Cardiac septum (tissue), 1 donor: ENCODE measurements at places on chromosomes 7 and 10.

GRCh38 chr10:131048606-131049005, 262.9 kb downstream of the TCERG1L start:
- DNase-seq, result no peak

DNA sequence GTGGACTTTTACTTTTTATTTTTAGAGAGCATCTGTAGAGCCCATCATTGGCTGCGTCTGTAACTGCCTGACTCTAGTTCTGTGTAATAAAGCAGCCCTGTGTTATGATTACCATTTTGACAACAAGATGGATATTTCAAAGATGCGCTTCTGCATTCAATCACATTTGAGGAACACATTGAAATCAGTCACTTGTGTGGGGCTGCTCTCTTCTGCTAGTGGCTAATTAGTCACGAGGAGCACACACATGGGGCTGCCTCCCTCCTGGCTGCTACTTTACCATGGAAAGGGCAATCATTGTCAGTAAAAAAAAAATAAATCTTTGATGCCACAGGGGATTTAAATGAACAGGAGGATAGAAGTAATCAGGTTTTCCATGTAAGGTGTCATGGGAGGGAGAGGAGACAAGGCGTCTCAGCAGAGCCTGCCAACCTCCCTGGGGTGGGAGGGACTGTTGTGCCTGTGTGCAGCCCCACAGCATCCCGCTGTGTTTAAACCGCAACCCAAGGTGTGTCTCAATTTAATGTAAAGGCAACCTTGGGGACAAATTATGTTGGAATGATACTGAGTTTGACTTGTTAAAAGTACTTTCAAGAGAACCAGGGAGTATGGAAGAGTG, 205.2 kb upstream of the COBL start:
- DNase-seq, result no peak

GRCh38 chr10:110681023-110681681, 37.0 kb downstream of the RBM20 start:
- DNase-seq, result no peak

DNA sequence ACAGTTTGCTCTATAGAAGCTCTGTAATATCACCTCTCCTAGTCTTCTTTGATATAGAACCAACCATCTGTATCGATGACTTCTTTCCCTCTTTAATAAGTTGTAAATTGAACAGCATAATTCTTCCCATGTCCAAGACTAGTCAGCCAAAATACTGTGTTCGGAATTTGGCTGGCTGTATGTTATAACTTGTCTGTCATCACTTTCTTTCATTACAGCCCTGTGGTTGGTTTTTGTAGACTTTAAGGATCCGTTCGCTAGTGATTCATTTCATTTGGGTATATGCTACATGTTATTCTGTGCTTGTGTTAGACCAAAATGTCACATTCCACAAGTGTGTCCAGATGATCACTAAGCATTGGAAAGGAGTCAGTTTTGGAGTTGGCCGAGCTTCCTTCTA, 155.4 kb upstream of the ITGB1 start:
- DNase-seq, result no peak

GRCh38 chr7:123437447-123437995, 96.9 kb downstream of the IQUB start:
- no peak for DNase-seq

- no peak for DNase-seq
Observed at GRCh38 chr10:97875391-97875790, 25.7 kb downstream of the GOLGA7B start.

DNA sequence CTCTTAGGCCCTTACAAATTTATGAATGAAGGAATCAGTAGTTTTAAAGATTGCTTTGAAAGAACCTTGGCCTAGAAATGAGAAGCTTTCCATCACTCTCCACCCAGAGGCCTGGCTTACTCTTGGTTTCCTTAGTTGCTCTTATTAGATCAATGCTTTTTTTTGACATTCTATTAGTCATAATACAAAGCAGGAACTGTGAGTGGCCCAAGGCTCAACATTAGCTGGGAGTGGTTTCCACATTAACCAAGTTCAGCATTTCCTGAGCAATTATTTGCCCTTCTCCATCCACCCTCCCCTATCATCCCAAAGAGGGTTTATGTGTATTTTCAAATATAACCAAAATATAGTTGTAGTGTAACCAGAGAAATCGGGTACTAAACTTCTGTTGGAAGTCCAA, 103.4 kb upstream of the FAM204A start:
- no peak for DNase-seq

DNA sequence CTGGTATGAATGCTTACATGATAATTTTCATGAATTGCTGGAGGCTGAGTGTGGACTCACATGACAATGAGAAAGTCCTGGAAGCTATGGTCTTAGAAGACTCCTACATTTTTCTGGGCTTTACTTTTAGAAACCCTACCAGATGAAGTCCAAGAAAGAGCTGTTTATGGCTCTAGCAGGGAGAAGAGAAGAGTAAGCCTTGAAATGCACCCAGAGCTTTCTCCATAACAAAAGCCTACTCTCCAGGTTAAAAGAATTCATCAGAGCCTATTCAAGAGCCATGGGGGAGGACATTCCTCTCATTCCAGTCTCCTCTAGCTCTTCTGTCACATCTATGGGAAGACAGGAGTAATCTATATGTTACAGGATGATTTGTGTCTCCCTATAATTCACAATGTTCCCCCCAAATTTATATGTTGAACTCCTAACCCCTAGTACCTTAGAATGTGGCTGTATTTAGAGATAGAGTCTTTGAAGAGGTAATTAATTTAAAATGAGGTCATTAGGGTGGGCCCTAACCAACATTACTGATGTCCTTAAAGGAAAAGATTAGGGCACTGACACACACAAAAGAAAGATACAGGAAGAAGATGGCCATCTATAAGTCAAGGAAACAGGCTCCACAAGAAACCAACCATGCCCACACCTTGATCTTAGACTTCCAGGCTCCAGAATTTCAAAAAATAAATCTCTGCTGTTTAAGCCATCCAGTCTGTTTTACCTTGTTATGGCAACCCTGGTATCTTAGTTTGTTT, 193.8 kb upstream of the PTER start:
- no peak for DNase-seq

GRCh38 chr7:90239050-90239449, 5.9 kb upstream of the CFAP69 start:
- no peak for DNase-seq

DNA sequence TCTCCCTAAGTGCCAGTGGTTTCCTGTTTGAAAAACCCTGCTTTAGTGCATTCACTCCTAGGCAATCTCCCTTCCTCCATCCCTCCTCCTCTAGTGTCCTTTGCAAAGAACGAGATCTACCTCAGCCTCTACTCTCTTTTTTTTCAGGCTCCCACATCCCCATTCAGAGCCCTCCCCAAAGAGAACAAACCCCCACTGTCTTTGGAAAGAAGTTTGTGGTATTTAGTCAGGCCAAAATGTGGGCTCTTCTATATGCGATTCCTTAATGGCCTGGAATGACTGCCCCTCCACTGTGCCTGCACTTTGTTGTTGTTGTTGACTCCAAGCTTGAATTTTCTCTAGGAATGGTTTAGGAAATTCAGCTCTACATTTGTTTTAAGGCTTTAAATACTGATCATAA, 36.3 kb downstream of the PALS2 start:
- no peak for DNase-seq

DNA sequence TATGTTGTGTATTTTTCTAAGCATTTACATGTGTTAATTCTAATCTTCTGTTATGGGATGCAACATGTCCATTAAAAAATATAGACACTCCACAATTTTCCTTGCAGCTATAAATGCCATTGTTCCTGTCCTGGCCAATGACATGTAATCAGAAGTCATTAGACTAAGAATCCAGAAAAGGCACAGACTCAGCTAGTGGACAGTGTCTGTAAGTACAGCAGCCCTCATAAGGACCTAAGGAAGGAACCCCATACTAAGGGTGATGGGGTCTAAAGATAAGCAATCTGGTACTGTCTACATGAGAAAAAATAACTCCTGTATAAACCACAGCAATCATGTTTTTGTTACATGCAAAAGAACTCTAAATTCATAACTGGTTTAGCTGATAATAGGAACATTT, 115.9 kb downstream of the GPR85 start:
- no peak for DNase-seq

DNA sequence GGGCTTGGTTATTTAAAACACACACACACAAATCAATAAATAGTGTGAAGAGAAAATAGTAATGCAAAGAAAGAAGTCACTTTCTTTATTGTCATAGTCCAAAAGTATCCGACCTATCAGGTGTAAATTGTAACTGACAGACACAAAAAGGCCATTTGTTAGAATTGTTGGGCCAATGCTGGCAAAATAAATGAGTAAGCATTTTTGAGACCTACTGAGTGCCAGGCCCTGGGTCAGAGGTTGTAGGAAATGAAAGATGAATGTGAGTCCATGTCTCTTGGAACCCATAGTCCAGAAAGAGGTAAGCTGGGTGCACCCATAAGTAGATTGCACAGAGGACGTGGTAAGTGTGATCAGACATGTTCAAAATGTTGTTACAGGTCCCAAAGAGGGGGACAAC, 13.5 kb upstream of the EGR2 start:
- no peak for DNase-seq

DNA sequence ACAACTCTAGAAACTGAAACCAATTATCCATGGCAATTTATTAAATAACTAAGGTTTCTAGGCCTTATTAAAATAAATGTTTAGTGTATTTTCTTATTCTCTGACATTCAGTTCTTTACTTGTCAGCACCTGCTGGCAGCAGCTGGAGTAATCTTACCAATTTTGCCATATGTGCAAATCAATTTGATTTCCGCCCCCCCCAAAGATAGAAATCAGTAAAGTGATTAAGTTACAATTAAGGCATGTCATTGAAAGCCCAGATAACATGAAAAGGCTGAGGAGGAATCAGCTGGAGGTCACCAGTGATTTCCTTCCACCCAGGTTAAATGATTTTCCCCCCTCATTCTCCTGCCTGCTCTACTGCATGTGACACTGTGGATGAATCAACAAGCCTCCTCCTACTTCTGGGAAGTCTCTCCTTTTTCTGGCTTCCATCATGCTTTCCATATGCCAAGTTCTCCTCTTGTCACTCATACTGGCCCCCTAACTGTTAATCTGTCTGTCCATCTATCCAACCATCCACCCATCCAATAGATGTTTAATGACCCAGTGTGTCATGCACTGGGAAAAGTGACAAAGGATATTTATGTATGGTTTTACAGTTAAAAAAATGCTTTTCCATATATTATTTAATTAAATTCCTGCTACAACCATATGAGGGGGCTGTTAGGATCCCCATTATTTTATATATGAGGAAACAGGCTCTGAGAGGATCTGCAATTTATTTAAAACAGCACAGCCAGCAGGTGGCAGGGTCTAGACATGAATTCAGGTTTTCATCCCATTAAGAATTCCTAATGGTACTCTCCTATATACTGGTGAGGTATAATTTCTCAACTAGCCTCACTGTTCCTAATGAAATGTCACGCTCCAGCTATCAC, 116.5 kb downstream of the ATXN7L1 start:
- DNase-seq, result no peak

- DNase-seq, result no peak
Observed at GRCh38 chr7:24477398-24478136, 95.7 kb upstream of the PALS2 start.

DNA sequence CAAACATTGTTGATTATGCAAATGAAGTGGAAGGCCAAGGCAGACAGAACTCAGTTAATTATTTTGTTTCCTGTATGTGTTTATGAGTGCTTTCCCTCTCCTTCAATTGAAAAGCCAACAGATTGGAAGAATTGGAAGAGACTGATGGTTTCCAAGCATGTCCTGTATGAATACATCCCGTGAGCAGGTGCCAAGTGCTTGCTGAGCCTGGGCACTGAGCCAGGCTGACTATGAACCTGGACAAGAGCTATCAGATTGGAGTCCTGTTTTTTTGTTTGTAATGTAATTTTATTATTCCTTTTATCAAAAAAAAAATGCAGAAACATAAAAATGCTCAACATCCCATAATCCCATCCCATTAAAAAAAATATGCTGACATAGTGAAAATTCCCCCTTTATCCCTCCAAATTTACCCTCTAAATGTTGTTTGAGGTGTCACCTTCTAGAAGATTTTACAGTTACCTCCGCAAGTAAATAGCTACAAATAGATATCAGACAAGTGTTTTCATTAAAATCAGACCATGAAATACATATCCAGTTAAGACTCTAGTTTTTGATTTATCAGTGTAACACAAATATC, 449.5 kb downstream of the GRID1 start:
- DNase-seq, result no peak

- DNase-seq, result no peak
Observed at GRCh38 chr10:8350250-8350967, 295.9 kb downstream of the GATA3 start.

DNA sequence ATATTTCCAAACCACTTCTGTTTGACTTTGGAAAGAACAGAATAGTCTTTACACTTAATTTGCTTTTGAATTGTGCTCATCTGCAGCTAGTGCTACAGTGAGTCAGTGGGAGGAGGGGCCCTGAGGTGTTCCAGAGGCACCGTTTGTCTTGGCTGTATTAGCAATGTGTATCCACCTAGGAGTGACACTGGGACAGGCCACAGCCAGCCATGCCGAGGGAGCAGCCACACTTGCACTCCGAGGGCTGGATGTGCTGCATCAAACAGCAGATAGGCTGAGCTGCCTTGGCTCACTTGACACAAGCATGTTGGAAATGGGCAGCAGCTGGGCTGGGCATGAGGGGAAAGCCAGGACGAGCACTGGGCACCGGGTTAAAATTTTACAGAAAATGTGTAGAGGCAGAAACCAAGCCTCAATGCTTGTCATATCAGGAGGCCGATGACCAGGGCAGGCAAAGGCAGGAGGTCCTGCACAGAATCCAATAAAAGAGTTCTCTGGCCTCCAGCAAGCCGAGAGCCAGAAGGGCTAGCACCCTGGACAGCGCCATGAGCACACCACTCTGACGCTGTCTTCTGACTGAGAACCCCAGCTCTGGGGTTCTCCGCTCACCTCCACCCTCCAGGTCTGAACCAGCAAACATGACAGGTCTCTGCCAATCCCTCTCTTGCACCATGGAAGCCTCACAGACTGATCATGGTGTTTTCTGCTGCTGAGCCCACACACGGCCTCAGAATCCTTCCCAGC, 163.3 kb downstream of the GRID1 start:
- peak; percentile 63 for DNase-seq

- no peak for DNase-seq
Observed at GRCh38 chr7:139750459-139751095, 27.2 kb downstream of the HIPK2 start.

GRCh38 chr7:157579425-157579824, 242.6 kb downstream of the DNAJB6 start:
- DNase-seq, result no peak

DNA sequence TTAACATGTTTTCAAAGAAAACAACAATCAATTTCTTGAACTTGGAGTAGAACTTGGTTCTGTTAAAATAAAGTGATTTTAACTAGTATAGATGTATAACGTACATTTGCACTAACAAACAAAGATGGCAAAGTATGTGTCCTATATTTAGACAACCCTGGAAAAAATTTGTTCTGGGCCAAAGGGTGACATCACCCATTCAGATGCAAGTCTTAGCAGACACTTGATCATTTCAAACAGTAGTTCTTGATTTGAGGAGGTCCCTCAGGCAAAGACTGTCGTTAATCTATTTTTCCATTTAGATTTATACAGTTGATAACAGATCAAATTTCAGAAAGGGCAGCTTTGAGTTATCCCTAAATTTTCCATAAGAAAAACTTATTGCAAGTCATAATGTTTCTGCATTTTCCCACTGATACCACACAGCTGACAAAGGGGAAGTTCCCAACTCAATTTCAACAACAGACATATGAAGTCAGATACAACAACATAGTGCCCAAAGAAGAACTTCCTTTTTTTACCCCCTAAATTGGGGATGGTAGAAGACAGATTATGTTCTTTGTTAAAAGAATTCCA, 5.2 kb downstream of the NMT2 start:
- DNase-seq, result no peak

GRCh38 chr7:155456738-155457543, 988 bp upstream of the EN2 start:
- peak; percentile 82 for DNase-seq
